Neural progenitor cell (in vitro differentiated cells): ENCODE measurements at places on chromosomes 6 and 20.

- no peak for DNase-seq
These were observed 9.5 kb downstream of the PANK2 start for GRCh38 chr20:3898639-3899038.

GRCh38 chr6:111669326-111669725 lies 63.6 kb upstream of the TRAF3IP2 start:
- DNase-seq: no peak

- DNase-seq: no peak
These were observed 104.8 kb downstream of the ATXN1 start for GRCh38 chr6:16656451-16656850.

- no peak for DNase-seq
These were observed 2.2 kb downstream of the SRSF3 start for GRCh38 chr6:36596356-36596755.

- DNase-seq: no peak
These were observed 243.3 kb downstream of the PRL start for GRCh38 chr6:22053391-22053997.

GRCh38 chr6:5679691-5680090 lies 327.0 kb downstream of the NRN1 start:
- DNase-seq: no peak
